DMS 273 treated with DMSO at 0.1 percent for 48 hours (cell line): ENCODE measurements at places on chromosomes 3 and 15.

GRCh38 chr15:90055182-90055581, 47.1 kb downstream of the IDH2 start:
- no peak for DNase-seq

GRCh38 chr3:43867436-43868072, 176.8 kb downstream of the ABHD5 start:
- DNase-seq = no peak

GRCh38 chr3:77815467-77815866, 775.6 kb downstream of the ROBO2 start:
- DNase-seq = no peak

DNA sequence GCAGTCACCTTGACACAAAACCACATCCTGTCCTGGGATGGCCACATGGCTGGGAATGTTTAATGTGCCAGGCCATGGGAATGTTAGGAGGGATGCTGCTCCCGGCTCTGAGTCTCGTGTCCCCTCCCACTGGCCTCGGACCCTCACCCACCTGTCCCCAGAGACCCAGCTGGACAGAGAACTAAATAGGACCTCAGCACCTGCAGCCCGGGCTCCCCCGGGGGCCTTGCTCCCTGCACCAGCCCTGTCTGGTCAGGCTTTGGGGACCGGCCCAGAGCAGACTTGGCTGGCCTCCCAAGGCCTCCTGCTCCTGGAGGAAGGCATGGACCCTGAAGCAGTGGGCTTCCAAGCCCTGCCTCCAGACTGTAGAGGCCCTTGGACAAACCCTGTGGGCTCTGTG, 100.0 kb upstream of the IQSEC1 start:
- DNase-seq = no peak
